Fibroblast of pulmonary artery (primary cell): ENCODE measurements at places on chromosomes 16 and 17.

DNA sequence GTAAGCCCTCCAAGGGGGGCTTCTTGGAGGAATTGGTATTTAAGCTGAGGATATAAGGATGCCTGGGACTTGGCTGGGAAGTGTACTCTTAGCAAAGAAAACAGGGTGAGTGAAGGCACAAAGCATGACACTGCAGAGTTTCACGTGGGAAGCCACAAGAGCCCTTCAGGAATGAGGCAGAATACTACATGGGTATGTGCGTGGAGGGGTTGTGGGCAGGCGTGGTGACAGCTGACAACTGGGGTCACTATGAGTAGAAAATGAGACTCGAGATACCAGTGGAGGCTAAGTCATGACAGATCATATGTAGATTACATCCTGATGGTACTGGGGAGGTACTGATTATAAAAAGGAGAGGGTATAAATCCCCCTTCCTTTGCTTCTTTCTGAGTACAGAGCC, 78.1 kb upstream of the XYLT1 start:
- no peak for DNase-seq

DNA sequence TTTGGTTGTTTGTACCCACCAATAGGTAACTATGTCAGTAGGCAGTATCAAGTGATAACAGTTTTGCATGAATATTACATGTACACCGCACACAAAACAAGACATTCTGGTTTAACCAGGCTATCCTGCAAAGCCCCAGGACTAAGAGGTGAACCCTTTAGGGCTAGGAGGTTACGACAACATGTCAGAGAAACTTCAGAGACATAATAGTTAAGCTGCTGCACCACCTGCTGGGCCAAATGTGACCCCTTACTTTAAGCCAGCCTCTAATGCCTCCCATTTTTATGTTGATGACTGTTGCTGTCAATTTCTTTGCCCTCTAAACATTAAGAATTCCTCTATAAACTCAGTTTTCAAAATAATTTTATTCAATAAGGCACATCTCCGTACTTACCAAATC, 15.4 kb downstream of the SRP68 start:
- DNase-seq, result no peak

DNA sequence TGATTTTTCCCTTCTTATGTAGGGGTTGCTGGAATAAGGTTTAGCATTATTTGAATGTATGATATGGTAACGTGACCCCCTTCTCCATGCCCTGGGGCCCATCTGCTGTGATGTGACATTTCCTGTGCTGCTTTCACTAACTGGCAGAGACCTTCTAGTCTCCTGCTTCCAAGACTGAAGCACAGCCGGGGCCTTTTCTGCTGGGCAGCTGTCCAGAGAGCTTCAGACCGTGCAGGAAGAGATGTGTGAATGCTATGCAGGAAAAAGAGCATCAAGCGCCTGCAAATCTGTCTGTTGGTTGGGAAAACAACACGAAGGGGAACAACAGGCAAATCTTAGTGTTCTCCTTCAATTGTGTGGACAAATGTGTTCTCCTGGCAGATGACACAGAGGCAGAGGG, 128.5 kb downstream of the SPACA3 start:
- DNase-seq, result no peak

GRCh38 chr17:50064253-50065001, 8.5 kb downstream of the ITGA3 start:
- DNase-seq, result peak; percentile 95

- peak; percentile 67 for DNase-seq
These were observed 5.2 kb downstream of the KCNG4 start for GRCh38 chr16:84234321-84235241.

- no peak for DNase-seq
These were observed 1002.9 kb downstream of the KCNJ18 start for GRCh38 chr17:22695228-22695619.

- DNase-seq, result no peak
These were observed 11.2 kb downstream of the BTBD17 start for GRCh38 chr17:74350486-74350885.

DNA sequence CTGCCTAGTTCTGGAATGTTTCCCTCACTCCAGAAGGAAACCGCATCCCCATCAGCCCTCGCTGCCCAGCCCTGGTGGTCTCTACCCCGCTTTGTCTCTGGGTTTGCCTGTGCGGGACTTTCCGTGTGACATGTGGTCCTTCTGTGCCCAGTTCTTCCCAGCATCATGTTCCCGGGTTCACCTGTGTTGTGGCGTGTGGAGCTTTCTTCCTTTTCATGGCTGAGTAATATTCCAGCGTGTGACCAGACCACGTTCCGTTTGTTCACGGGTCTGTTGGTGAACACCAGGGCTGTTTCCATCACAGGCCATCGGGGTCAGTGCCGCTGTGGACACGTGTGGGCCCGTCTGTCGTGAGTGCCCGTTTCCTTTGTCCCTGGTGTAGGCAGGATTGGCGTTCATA, 32.1 kb downstream of the CACNA1H start:
- no peak for DNase-seq

GRCh38 chr16:49528060-49528865, 154.7 kb downstream of the C16orf78 start:
- peak; percentile 26 for DNase-seq

GRCh38 chr17:82375359-82376041, 3.9 kb downstream of the UTS2R start:
- DNase-seq, result no peak

DNA sequence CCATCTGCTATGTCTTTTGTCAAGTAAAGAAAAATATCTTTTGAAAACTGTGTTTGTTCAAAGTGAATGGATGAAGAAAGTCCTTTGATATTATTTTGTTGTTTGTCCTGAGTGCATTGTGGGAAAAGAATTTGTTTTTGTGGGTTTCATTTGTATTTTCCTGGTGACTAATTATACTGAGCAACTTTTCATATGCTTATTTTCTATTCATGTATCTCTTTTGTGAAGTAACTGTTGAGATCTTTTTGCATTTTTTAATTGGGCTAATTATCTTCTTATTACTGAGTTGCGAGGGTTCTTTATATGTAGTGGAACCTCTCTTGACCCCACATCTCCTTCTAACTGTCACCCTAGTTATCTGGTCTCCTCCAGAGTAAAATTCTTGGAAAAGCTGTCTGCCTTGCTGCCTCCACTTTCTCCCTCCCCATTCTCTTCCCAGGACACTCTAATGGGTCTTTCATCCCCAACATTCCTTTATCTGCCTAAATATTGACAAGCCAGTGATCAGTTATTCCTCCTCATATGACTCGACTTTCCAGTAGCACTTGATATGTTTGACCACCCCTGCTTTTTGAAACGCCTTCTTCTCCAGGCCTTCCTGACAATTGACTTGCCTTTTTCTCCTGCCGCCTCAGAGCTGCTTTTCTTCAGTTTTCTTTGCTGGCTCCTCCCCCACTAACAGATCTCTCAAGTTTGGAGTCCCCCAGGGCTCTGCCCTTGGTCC, 117.6 kb upstream of the HAS3 start:
- DNase-seq, result no peak

DNA sequence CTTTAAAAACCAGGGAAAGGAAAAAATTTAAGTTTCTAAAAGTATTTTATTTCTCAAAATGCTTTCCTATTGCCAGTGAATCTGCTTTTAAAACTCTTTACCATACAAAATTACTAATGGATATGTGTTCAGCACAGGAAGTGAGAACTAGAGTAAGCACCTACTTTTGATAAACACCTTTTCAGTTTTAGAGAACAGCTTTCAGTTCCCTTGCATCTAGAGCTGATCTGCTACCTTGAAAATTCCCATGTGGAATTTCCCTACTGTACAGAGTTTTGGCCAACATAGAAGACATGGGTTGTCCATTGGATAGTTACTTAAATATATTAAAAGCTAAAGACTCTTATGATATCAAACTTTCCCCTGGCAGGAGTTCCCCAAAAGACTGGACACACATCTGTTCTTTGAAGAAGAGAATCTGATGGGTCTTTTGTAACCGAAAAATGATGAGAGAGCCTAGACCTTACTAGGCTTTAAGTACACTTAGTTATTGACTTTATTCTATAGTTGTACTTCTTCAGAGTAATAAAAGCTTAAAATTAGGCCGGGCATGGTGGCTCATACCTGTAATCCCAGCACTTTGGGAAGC, 112.1 kb upstream of the CNTNAP4 start:
- DNase-seq, result no peak

GRCh38 chr17:47266782-47267181, 13.2 kb downstream of the ITGB3 start:
- DNase-seq, result peak; percentile 30

GRCh38 chr16:71811261-71811803, 2.7 kb upstream of the AP1G1 start:
- DNase-seq, result peak; percentile 68

- DNase-seq, result no peak
These were observed 6.0 kb upstream of the TLCD3A start for GRCh38 chr17:726271-726919.

- no peak for DNase-seq
These were observed 133.3 kb downstream of the CA10 start for GRCh38 chr17:52025236-52025635.

GRCh38 chr17:8466456-8466855, 30.8 kb downstream of the NDEL1 start:
- peak; percentile 39 for DNase-seq

DNA sequence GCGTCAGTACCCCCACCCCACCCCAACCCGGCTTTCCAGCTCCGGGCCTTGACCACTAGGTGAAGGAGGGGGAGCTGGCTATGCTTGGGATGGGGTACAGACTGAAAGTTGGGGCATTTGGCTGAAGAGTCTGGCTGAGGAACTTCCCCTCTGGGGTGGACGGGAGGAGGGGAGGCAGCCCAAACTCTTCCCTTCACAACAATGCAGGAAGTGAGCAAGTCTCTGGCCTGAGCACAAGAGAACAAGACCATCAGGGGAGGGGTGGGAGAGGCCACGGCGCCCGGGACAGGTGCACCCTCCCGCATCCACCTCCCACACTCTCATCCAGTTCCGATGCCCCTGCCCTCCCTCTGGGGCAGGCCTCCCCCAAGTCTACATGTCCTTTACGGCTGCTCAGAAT, 5.6 kb downstream of the USH1G start:
- no peak for DNase-seq

- DNase-seq, result peak; percentile 20
These were observed 5.3 kb downstream of the GPRC5B start for GRCh38 chr16:19879241-19879792.

DNA sequence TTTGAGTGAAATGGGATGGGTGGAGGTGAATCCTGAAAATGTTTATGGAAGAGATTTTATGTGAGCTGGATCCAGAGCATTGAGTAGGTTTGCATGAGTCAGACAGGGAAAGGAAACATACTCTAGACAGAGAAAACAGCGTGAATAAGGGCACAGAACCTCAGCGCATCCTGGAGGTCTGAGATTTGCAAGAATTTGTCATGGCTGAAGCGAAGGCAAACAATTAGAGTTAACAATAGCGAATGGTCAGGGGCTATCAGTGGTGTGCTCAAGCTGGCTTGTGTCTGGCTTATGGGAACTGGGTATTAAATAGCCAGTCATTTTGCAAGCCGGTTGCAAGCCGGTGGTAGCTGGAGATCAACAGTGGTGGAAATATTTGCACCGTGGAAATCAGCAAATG, 36.4 kb downstream of the MAP2K6 start:
- DNase-seq, result peak; percentile 6

- no peak for DNase-seq
These were observed 15.0 kb downstream of the SLC46A1 start for GRCh38 chr17:28390984-28391383.

GRCh38 chr17:39939106-39939505, 11.6 kb downstream of the LRRC3C start:
- no peak for DNase-seq

GRCh38 chr16:3188925-3189825, 1.2 kb downstream of the OR1F1 start:
- DNase-seq, result peak; percentile 50

DNA sequence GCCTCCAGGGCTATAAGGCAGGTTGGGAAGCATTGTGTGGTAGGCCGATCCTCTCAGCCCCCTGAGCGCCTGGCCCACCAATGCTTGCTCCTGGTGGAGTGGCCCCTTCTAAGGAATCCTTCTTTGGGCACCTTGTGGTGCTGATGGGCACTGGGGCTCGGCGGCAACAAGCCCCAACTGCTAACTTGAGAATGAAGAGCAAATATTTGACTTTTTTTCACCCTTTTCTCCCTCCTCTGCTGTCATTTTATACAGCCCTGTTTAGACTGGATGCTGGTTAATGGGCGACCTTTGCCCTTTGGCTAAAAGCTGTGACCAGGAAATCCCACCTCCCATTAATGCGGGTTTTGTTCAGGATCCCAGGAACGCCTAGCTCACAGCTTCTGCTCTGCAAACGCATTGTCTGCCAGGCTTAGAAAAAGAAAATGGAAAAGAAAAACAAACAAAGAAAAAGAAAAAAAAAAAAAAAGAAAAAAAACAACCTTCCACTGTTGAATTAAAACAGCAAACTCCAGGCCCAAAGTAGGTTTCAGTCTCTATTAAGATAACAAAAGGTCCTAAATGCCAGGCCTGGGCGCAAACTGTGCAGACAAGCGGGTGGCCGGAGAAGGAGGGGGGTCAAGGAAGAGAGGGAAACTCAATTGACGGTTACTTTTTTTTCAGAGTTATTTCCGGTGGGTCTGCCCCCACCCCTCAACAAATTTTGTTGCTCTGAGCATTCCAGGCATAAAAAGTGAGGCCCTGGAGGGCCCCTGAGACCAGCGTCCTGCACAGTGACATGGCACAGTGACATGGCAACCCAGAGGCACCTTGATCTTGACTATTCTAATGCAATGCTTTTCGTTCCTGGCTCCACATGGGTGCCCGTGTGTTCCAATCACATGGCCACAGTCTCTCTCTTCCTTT, 301.4 kb downstream of the MAF start:
- no peak for DNase-seq

DNA sequence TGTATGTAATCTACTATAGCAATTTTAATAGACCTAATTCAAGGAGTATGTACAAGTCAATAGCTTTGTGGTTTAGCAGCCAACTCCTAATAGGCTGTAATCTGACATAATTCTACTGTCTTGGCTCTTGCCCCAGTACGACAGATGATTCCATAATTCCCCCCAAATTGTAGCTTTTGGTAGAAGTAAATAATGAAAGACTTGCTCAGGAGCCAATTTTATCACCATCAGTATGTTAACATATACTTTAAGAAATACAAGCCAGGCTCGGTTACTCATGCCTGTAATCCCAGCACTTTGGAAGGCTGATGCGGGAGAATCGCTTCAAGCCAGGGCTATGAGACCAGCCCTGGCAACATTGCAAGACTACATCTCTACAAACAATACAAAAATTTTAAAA, 53.9 kb downstream of the AP2B1 start:
- no peak for DNase-seq

DNA sequence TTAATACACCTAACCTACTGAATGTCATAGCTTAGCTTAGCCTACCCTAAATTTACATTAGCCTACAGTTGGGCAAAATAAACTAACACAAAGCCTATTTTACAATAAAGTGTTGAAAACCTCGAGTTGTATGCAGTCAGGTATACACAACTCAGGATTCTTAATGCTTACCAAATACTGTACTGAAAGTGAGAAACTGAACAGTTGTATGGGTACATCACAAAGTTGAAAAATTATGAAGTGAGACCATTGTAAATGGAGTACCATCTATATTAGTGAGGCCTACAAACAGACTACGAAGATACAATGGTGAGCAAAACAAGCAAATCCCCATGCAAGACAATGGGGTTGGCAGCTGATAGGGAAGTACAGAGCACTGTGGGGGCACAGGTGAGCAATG, 79.7 kb downstream of the VAT1L start:
- DNase-seq, result no peak
